ENCODE measurements at places on chromosomes 1 and 21.

GRCh38 chr1:7634546-7635240 is 136.4 kb upstream of the VAMP3 start:
- H3K27ac ChIP-seq, result no peak overlapping the region
- H3K4me1 ChIP-seq, result peaks cover 8% of the 10 kb centered on the region
- no peak for DNase-seq
- no peaks in the 10 kb centered on the region for H3K36me3 ChIP-seq
- no peak overlapping the region for H3K4me3 ChIP-seq

GRCh38 chr21:42120101-42120902 is 49.2 kb downstream of the UMODL1 start:
- H3K27me3 ChIP-seq, result peaks cover 19% of the 10 kb centered on the region
- H3K36me3 ChIP-seq, result no peaks in the 10 kb centered on the region
- no peak overlapping the region for H3K4me3 ChIP-seq

- peaks cover 11% of the 10 kb centered on the region for H3K4me1 ChIP-seq
- no peak overlapping the region for H3K27ac ChIP-seq
- no peak for DNase-seq
- H3K27me3 ChIP-seq, result no peaks in the 10 kb centered on the region
Measured at GRCh38 chr1:227778401-227778947, 37.0 kb upstream of the PRSS38 start.

DNA sequence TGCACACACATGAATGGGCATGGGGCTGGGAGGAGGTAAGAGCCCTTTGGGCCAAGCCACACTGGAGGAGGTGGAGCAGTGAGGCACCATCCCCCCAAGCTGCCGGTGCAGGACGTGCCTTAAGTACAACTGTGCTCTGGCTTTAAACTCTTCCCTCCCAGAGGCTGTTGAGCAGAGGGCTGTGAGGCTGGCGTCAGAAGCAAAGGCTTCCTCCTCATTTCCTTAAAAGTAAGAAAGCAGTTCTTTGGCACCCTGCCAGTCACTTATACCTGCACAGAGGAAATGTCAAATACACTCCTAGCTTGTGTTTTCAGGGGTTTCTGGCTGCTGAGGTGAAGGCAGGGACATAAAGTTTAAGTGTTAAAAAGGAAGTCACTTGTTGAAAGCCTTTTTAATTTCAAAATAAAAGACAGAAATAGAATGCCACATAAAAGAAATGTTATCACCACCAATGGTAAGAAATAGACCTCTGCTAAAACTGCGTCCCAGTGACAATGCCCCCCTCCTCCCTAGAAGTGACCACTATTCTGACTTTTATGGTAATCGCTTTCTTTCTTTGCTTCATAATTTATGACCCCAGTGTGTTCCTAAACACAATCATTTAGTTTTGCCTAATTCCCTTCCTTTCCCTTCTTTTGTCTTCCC is 33.0 kb downstream of the LAMC2 start:
- peaks cover 3% of the 10 kb centered on the region for H3K36me3 ChIP-seq
- H3K27me3 ChIP-seq, result no peaks in the 10 kb centered on the region
- peaks cover 28% of the 10 kb centered on the region for H3K4me1 ChIP-seq
- peak overlapping the region; percentile 65 for H3K27ac ChIP-seq
- no peak overlapping the region for H3K4me3 ChIP-seq
- DNase-seq, result no peak

GRCh38 chr1:206693029-206693428 is 8.3 kb downstream of the MAPKAPK2 start:
- H3K36me3 ChIP-seq, result peaks cover 10% of the 10 kb centered on the region
- H3K27me3 ChIP-seq, result no peaks in the 10 kb centered on the region

DNA sequence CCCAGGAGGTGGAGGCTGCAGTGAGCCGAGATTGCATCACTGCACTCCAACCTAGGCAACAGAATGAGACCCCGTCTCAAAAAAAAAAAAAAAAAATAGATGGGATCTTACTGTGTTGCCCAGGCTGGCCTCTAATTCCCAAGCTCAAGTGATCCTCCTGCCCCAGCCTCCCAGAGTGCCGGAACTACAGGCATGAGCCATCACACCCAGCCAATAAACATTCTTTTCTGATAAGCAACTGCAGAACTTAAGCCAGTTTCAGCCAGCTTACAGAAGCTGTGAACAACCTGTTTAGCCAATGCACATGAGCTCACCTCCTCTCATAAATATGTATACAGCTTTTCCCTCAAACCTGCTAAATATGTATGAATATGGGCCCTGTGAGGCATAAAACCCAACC is 3.1 kb upstream of the MIIP start:
- no peak overlapping the region for H3K27ac ChIP-seq
- peaks cover 8% of the 10 kb centered on the region for H3K36me3 ChIP-seq
- H3K4me1 ChIP-seq, result peaks cover 13% of the 10 kb centered on the region
- H3K27me3 ChIP-seq, result no peaks in the 10 kb centered on the region
- DNase-seq, result no peak
- H3K4me3 ChIP-seq, result no peak overlapping the region

GRCh38 chr1:214332946-214333798 is 52.2 kb downstream of the SMYD2 start:
- peaks cover 13% of the 10 kb centered on the region for H3K4me1 ChIP-seq
- DNase-seq, result no peak

DNA sequence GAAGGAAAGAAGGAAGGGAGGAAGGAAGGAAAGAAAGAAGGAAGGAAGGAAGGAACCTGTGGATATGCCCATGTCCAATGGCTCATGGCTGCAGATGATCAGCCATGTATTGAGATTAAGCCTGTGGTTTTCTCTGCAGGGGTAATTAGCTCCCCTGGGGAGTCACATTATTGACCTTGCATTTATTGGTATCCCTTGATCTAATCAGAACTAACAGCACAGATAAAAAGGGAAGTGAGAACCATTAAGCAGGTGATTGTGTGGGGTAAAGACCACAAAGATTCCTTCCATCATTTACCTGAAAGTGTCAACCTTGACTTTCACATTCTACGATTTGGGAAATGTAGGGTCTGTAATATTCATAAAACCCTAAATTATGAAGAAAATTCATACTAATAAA is 390.7 kb downstream of the BRINP2 start:
- no peaks in the 10 kb centered on the region for H3K4me1 ChIP-seq
- no peaks in the 10 kb centered on the region for H3K36me3 ChIP-seq
- no peak for DNase-seq
- no peak overlapping the region for H3K27ac ChIP-seq
- no peak overlapping the region for H3K4me3 ChIP-seq
- H3K27me3 ChIP-seq, result no peaks in the 10 kb centered on the region

DNA sequence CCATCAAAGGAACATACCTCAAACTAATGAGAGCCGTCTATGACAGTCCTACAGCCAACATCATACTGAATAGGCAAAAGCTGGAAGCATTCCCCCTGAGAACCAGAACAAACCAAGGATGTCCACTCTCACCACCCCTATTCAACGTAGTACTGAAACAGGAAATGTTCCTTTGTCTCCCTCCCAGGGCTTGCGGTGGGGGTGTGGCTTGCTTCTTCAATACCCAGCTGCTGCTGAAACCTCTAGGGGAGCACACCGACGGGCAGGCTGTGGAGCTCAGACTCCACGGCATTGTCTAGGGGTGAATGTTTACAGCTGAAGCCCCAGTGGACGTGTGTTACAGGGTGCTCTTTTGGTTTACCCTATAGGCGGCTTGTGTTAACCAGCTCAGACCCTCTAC is 30.5 kb upstream of the B3GALT2 start:
- no peak for DNase-seq
- H3K27me3 ChIP-seq, result no peaks in the 10 kb centered on the region
- H3K36me3 ChIP-seq, result peaks cover 59% of the 10 kb centered on the region

Measured in type B pancreatic cell (in vitro differentiated cells).